ENCODE measurements at places on chromosomes 3 and 15. TPM values are rescaled to one million over a fixed set of nuclear protein-coding genes. Genes with fewer than 3 reads are reported as not detected.

- no peak for DNase-seq
- H3K4me3 ChIP-seq = no peak overlapping the region
- H3K4me1 ChIP-seq = no peaks in the 10 kb centered on the region
- no peak overlapping the region for H3K27ac ChIP-seq
These were observed 450.0 kb downstream of the ROBO1 start for GRCh38 chr3:79317551-79318518.

- H3K4me3 ChIP-seq = no peak overlapping the region
- no peak for DNase-seq
- H3K4me1 ChIP-seq = peaks cover 12% of the 10 kb centered on the region
- H3K27me3 ChIP-seq = peaks cover 10% of the 10 kb centered on the region
These were observed 276.5 kb upstream of the P2RY1 start for GRCh38 chr3:152558386-152558785.

GRCh38 chr3:101478980-101479379, 34.0 kb downstream of the SENP7 start:
- H3K4me1 ChIP-seq = peaks cover 3% of the 10 kb centered on the region
- peaks cover 66% of the 10 kb centered on the region for H3K36me3 ChIP-seq
- no peak overlapping the region for H3K4me3 ChIP-seq
- H3K27me3 ChIP-seq = no peaks in the 10 kb centered on the region
- no peak overlapping the region for H3K27ac ChIP-seq

GRCh38 chr3:30166535-30166934, 439.9 kb upstream of the TGFBR2 start:
- H3K4me1 ChIP-seq = no peaks in the 10 kb centered on the region
- H3K27ac ChIP-seq = no peak overlapping the region
- H3K4me3 ChIP-seq = no peak overlapping the region
- no peaks in the 10 kb centered on the region for H3K27me3 ChIP-seq
- DNase-seq = no peak

DNA sequence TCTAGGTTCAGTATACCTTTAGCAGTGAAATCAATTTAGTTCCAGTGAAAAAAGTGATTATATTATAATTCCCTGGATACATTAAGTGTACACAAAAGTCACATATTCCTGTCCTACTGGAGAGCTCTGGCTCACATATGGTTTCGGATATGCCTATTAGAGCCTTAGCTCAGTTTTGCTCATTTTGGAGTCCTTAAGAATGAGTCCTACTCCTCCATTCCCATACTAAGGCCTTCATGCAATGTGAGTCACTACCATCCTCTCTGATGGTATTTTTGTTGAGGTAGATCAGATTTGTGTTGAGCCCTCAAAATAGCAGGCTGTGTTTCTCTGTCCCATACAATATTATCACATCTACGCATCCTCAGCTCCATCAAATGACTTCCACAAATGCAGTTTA, 294.2 kb upstream of the COL8A1 start:
- no peak for DNase-seq
- no peaks in the 10 kb centered on the region for H3K4me1 ChIP-seq
- H3K36me3 ChIP-seq = no peaks in the 10 kb centered on the region

GRCh38 chr15:35963326-35963725, 417.4 kb upstream of the DPH6 start:
- H3K4me3 ChIP-seq = no peak overlapping the region
- H3K36me3 ChIP-seq = no peaks in the 10 kb centered on the region
- no peaks in the 10 kb centered on the region for H3K27me3 ChIP-seq
- no peak for DNase-seq

DNA sequence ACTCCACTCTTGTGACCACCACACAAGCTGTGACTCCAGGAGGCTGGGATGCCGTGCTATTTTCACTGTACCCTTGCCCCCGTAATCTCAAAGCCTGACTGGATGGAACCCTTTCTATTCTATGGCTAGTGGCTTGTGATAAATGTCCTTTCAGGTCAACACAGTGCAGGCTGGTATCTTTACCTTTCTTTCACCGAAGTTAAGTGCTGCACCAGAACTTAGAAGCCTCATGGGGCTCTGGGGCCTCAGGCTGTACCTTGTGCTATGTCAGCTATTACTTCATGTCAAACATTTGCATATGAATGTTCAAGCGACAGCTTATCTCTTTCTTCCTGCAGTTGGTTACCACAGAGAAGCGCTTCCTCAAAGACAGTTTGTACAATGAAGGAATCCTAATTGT, 66.8 kb downstream of the RPL39L start:
- peaks cover 49% of the 10 kb centered on the region for H3K36me3 ChIP-seq
- H3K4me1 ChIP-seq = peaks cover 2% of the 10 kb centered on the region
- no peak overlapping the region for H3K27ac ChIP-seq
- H3K27me3 ChIP-seq = no peaks in the 10 kb centered on the region
- no peak for DNase-seq
- no peak overlapping the region for H3K4me3 ChIP-seq

- peaks cover 13% of the 10 kb centered on the region for H3K27me3 ChIP-seq
- no peak overlapping the region for H3K27ac ChIP-seq
- H3K4me1 ChIP-seq = no peaks in the 10 kb centered on the region
These were observed 621.5 kb upstream of the ZNF385D start for GRCh38 chr3:22372292-22373062.

GRCh38 chr3:53131096-53131495, 861 bp upstream of the RFT1 start:
- peak overlapping the region; percentile 92 for H3K27ac ChIP-seq
- no peaks in the 10 kb centered on the region for H3K27me3 ChIP-seq
- peak overlapping the region; percentile 98 for H3K4me3 ChIP-seq

- no peak for DNase-seq
- H3K4me3 ChIP-seq = no peak overlapping the region
- no peaks in the 10 kb centered on the region for H3K4me1 ChIP-seq
- no peak overlapping the region for H3K27ac ChIP-seq
These were observed 46.3 kb upstream of the RORA start for GRCh38 chr15:61275451-61275850.

DNA sequence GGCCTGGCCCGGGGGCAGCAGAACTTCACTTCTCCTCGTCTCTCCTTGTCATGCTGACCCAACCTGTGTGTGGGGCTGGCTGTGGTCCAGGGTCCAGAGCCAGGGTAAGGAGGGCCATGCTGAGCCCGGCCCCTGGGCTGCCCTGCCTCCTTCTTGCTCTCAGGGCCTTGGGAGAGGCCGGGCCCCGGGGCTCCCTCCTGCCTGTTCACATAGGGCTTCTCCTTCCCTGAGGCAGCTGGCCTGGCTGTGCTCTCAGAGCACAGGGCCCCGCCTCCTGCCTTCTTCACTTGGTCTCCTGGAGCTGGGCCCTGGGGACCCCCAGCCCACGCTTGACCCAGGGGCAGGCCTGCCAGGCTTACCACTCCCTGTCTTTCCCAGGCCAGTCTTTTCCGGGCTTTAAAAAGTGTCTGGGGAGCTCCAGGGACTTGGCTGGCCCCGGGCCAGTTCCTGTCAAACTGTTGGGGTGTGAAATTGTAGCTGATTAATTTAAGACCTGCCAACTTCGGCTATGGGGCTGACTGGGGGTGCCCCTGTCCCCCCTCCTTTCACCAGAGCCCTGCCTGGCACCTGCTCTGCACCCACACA, 11.8 kb downstream of the PLXNA1 start:
- no peak for DNase-seq
- no peaks in the 10 kb centered on the region for H3K27me3 ChIP-seq
- no peak overlapping the region for H3K4me3 ChIP-seq
- H3K36me3 ChIP-seq = no peaks in the 10 kb centered on the region

- H3K27me3 ChIP-seq = peaks cover 11% of the 10 kb centered on the region
- no peaks in the 10 kb centered on the region for H3K36me3 ChIP-seq
- no peak for DNase-seq
- H3K4me1 ChIP-seq = peaks cover 8% of the 10 kb centered on the region
These were observed 89.3 kb upstream of the LIPC start for GRCh38 chr15:58342508-58342907.

GRCh38 chr3:30918761-30919160, 24.3 kb upstream of the GADL1 start:
- no peaks in the 10 kb centered on the region for H3K4me1 ChIP-seq
- no peak for DNase-seq
- H3K27me3 ChIP-seq = no peaks in the 10 kb centered on the region
- peaks cover 3% of the 10 kb centered on the region for H3K36me3 ChIP-seq

GRCh38 chr15:81291916-81292522, 31.9 kb downstream of the STARD5 start:
- peaks cover 68% of the 10 kb centered on the region for H3K4me1 ChIP-seq
- peak overlapping the region; percentile 95 for H3K27ac ChIP-seq
- H3K36me3 ChIP-seq = peaks cover 4% of the 10 kb centered on the region
- H3K4me3 ChIP-seq = peak overlapping the region; percentile 57
- DNase-seq = no peak

DNA sequence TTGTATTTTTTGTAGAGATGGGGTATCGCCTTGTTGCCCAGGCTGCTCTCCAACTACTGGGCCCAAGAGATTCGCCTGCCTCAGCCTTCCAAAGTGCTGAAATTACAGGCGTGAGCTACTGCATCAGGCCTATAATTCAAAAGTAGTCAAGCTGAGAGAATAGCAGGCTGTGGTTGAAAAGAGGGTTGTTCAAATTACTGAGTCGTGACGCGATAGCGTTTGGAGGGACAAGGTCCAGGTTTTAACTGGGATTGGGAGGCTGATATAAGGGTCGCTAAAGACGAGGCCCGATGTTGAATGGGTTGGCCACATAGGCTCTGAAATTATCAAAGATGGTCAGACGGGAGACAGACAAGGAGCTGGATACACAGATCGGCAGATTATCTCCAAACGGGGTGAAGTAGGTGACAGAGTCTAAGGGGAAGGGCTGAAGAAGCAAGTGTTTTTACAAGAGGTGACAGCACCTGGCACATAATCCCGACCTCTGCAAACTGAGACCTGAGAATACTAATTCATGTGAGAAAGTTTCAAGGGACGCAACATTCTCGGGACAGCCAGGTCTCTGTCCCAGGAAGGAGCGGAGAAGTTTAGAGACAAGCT, 759 bp upstream of the ARID3B start:
- peaks cover 32% of the 10 kb centered on the region for H3K36me3 ChIP-seq
- H3K4me3 ChIP-seq = peak overlapping the region; percentile 94
- H3K4me1 ChIP-seq = peaks cover 53% of the 10 kb centered on the region
- H3K27ac ChIP-seq = peak overlapping the region; percentile 99
- peak; percentile 49 for DNase-seq
- no peaks in the 10 kb centered on the region for H3K27me3 ChIP-seq

DNA sequence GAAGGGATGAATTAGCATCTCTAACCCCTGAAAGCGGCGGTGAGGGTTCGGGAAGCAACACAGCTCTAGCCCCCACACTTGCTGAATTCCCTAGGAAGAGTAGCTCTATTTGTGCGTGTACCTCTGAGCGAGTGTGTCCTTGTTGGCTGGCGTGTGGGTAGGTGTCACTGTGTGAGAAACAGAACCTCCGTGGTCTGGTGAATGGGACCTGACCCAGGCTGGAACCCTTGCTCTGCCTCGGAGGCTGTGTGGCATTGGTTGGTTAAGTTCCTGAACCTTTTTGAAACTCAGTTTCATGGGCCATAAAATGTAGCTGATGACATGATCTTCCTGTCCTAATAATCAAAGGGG, 414 bp upstream of the TMEM115 start:
- no peak for DNase-seq
- peaks cover 39% of the 10 kb centered on the region for H3K4me1 ChIP-seq
- peaks cover 2% of the 10 kb centered on the region for H3K36me3 ChIP-seq
- H3K4me3 ChIP-seq = peak overlapping the region; percentile 93
- H3K27me3 ChIP-seq = no peaks in the 10 kb centered on the region
- H3K27ac ChIP-seq = peak overlapping the region; percentile 89

GRCh38 chr15:34147371-34148140, 45.7 kb downstream of the PGBD4 start:
- H3K4me1 ChIP-seq = no peaks in the 10 kb centered on the region
- no peak overlapping the region for H3K4me3 ChIP-seq
- no peaks in the 10 kb centered on the region for H3K27me3 ChIP-seq
- H3K36me3 ChIP-seq = peaks cover 43% of the 10 kb centered on the region
- DNase-seq = no peak

ACSBG1 gene
- total RNA-seq = 0.28 TPM

CLSTN2 gene
- total RNA-seq = not detected

SH2D7 gene
- 0.26 TPM for total RNA-seq

DPP8 gene
- 41.6 TPM for total RNA-seq

HERC2 gene
- total RNA-seq = 42.9 TPM

SLC6A1 gene
- not detected for total RNA-seq

AGBL1 gene
- total RNA-seq = not detected

SLC12A1 gene
- total RNA-seq = not detected

UCN2 gene
- total RNA-seq = not detected
